ENCODE measurements at places on chromosomes 16 and 17. TPM values are rescaled to one million over a fixed set of nuclear protein-coding genes. Genes with fewer than 3 reads are reported as not detected.

The ABAT gene
- total RNA-seq: 3.5 TPM

The CETP gene
- 4.8 TPM for total RNA-seq

- DNase-seq: no peak
These were observed 1.1 kb downstream of the CCP110 start for GRCh38 chr16:19524616-19525384.

DNA sequence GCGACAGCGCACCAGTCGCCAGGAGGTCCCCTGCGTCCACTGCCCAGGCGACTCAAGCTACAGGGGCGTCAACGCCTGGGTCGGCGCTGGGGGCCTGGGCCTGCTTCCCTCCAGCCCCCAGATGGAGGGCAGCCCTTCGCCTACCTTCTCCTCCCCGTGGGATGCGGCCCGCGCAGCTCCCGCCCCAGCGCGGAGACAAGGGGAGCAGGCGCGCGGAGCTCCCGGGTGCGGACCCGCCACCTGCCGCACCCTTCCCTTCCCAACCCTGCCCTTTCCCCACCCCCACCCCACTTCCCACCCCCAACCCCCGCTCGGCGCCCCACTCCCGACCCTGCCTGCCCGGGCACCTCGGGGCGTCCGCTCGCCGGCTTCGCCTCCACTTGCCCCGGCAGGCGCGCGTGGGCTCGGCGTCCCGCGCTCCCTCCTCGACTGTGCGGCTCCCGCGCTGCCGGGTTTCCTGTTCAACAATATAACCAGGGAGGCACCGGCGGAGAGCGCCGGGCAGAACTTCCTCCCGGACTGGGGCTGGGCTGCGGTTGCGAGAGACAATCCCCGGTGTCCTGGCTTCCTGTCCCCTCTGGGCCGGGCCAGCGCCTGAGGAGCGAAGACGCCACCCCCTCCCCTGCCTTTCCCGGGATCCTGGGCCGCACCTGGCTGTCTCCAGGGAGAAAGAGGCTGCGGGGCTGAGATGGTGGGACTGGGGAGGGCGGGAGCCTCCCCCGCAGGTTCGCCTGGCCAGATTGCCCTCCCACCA lies at the start of gene ARHGAP27:
Gene ARHGAP27, minus strand, starts transcription at position 466 of the 754 bp plus-strand sequence. CDS start 2,591 bp downstream, outside the sequence.
- DNase-seq: peak; percentile 16

DNA sequence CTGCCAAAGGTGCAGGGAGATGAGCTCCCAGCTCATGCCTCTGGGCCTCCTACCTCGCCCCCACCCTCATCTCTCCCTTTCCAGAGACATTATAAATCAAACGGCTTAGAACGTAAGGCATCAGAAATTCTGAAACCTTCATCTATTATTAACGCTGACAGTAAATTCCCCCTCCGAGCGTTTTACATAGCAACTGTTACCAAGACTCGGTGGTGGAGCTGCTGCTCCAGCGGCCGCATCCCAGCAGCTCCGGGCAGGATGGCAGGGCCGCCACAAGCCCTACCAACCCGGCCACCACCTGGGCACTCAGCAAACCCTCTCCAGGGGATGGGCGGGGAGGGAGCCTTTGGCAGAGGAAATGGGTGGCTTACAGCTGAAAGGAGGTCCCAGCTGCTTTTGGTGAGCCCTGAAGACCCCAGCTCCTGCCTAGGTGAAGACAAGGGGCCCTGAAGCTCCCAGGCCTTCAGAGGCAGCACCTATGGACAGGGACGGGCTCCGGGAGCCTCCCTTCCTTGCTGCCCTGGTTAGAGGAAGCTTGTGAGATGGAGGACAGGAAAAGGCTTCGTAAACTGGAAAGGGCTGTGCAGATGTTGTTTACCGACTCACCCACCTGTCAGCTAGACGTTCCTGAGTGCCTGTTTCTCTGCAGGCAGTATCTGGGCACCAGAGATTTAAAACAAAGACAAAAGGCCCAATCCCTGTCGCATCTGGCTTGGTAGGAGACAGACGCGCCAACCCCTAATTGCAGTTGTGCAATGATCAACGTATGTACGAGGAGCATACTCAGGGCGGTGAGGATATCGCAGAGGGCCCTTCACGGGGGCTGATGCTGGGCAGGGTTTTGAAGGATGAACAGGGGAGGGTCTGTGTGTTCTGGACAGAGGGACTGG lies 76.9 kb downstream of the RAI1 start:
- DNase-seq: no peak

- no peak for DNase-seq
These were observed 3.2 kb downstream of the CD7 start for GRCh38 chr17:82314012-82314726.

GRCh38 chr17:1908699-1909309 lies 79.0 kb downstream of the RPA1 start:
- DNase-seq: peak; percentile 73

The PITPNM3 gene
- 0.12 TPM for total RNA-seq

The CACNG1 gene
- total RNA-seq: not detected

GRCh38 chr16:51114382-51114781 lies 36.7 kb downstream of the SALL1 start:
- no peak for DNase-seq

GRCh38 chr16:61413021-61413420 lies 623.2 kb downstream of the CDH8 start:
- no peak for DNase-seq

GRCh38 chr16:85078226-85078625 lies 34.0 kb downstream of the CIBAR2 start:
- no peak for DNase-seq

DNA sequence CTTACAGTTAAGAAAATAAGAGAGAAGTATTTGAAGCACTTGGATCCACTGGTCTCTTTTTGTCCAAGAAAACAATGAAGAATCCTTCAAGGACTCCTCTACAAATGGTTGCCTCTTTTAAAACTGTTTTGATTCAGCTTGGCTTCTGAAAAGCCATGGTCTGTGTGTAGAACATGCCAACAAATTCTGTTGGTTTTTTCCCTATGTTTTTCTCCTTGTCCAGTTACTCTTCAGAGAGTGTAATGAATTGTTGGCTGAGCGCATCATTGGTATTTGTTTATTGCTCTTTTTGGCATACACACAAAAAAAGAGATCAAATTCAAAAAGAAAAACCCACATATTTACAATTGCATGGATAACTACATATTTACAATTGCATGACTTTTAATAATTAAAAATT lies at the start of gene ABCA10:
Gene ABCA10, minus strand, starts transcription at position 249 of the 400 bp plus-strand sequence. CDS start 3,466 bp downstream, outside the sequence.
- no peak for DNase-seq
